ENCODE measurements at places on chromosomes 6 and 20.

GRCh38 chr6:104087765-104088164, 772.0 kb downstream of the HACE1 start:
- DNase-seq = no peak

GRCh38 chr20:21315138-21315537, 12.0 kb downstream of the XRN2 start:
- no peak for DNase-seq

- DNase-seq = no peak
These were observed 828 bp downstream of the TP53RK start for GRCh38 chr20:46688151-46689081.

DNA sequence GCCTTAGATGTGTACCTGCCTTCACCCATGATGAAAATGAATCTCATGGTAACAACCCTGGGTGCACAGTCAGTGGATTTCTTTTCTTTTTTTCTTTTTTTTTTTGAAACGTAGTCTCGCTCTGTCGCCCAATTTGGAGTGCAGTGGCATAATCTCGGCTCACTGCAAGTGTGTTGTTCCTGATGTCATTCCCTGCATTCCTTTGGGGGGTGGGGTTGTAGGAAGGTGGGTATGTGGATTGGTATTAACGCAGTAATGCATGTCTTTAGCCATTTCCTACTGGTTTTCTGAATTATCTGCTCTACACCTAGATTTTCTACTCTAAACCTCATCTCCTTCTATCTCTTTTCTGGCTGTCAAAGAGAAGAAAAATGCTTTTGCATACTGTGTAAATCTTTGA, 146.6 kb downstream of the RNF144B start:
- DNase-seq = no peak

- DNase-seq = no peak
These were observed 219.1 kb downstream of the ZMYND8 start for GRCh38 chr20:47137231-47137870.

DNA sequence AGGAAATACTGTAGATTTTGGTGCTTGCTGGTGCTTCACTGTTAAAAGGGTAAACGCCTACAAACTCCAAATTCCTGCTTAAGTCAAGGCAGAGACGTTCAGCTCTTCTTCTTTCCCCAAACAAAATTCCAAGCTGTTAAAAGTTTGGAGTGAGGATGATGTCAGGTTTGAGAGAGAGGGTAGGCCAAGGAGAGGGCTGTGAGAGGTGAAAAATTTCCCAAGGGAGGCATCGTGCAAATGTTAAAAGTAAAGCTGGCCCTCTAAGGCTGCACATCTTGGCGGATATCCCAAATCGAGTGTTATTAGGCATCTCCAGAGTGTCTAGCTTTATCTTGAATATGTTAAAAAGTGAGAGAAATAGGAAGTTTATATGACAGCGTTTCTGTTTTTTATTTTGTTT, 651.8 kb downstream of the QKI start:
- no peak for DNase-seq

GRCh38 chr6:132218059-132218696, 183.1 kb downstream of the MOXD1 start:
- no peak for DNase-seq

GRCh38 chr6:116531675-116532570, 13.6 kb downstream of the TRAPPC3L start:
- no peak for DNase-seq
